ENCODE measurements at places on chromosomes 11 and 22. TPM values are rescaled to one million over a fixed set of nuclear protein-coding genes. Genes with fewer than 3 reads are reported as not detected.

The PPP1R14B gene
- 365 TPM for total RNA-seq

GRCh38 chr11:126591966-126592489 lies 236.5 kb downstream of the ST3GAL4 start:
- DNase-seq = no peak

DNA sequence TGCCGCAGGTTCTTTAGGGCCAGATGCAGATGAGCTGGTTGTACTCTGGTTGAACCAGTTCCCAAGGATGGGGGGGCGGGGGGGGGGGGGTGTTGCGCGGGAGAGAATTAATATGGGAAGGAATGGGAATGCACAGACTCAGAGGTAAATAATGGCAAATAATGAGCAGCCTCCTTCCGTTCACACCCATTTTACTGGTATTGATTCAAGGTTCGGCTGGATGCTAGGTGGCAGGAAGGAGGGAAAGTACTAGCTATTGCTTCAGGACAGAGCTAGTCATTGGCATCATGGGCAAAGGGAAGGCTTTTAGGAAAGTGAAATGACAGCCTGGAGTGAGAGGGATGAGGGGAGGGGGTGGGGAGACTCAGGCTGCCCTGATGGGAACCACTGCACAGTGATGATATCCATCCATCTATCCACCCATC lies at the start of gene VSTM5:
TSS of gene VSTM5 (minus strand) at position 25 of the 425 bp plus-strand sequence. CDS start 116 bp downstream, outside the sequence.
- DNase-seq = no peak

The AQP11 gene
- 0.18 TPM for total RNA-seq

GRCh38 chr11:122248939-122249338 lies 132.9 kb upstream of the BLID start:
- DNase-seq = no peak

DNA sequence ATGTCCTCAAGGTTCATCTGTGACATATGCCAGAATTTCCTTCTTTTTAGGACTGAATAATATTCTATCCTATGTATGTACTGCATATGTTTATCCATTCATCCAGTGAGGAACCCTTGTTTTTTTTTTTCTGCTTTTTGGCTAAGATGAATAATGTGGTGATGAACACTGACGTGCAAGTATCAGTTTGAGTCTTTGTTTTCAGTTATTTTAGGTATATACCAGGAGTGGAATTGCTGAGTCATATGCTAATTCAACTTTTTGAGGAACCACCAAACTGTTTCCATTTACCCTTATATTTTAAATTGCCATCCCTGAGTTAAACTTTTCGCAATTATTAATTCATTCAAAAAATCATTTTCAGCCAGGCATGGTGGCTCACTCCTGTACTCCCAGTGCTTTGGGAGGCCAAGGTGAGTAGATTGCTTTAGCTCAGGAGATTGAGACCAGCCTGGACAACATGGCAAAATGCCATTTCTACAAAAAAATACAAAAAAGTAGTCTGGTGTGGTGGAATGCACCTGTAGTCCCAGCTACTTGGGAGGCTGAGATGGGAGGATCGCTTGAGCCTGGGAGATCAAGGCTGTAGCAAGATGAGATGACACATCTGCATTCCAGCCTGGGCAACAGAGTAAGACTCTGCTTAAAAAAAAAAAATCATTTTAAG lies 64.2 kb downstream of the MICAL2 start:
- no peak for DNase-seq

DNA sequence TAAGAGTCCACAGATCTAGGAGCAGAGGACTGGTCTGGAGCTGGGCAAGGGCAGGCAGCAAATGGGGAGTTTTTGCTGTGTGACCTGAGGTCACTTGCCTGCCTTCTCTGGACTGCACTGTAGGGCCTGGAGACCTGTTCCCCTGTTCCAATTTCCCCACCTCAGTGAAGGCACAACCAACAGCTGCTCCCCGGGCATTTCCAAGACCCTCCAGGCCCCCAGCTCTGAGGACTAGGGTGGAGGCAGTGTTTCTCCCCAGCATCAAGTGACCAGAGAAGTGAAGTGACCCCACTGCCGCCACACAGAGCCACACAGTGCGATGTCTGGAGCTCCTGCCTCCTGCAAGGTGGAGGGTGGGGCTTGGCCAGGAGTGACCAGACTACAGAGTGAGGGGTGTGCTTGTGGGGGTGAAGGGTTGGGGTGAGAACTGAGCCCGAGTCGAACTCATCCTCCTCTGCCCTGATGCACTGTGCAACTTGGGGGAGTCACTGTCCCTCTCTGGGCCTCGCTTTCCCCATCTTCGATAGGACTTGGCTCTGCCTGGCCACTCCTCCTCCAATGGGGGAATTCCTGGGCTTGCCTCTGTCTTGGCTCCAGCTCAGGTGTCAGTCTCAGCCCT lies 21.6 kb downstream of the P2RY2 start:
- no peak for DNase-seq

- no peak for DNase-seq
Measured at GRCh38 chr11:67311556-67312082, 8.3 kb downstream of the SSH3 start.

- no peak for DNase-seq
Measured at GRCh38 chr11:10164621-10165020, 129.4 kb downstream of the SBF2 start.

The XNDC1N gene
- 8.3 TPM for total RNA-seq

The MYOD1 gene
- not detected for total RNA-seq

The BIRC3 gene
- total RNA-seq = 5.6 TPM

GRCh38 chr11:88344869-88345268 lies 7.3 kb upstream of the CTSC start:
- DNase-seq = no peak

DNA sequence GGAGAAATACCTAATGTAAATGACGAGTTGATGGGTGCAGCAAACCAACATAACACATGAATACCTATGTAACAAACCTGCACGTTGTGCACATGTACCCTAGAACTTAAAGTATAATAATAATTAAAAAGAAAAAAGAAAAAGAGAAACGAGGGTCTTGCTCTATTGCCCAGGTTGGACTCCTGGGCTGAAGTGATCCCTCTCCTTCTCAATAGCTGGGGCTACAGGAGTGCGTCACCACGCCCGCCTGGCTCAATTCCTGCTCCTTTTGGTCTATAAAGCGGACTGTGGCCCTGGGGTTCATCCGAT lies 521 bp upstream of the PTS start:
- DNase-seq = no peak

GRCh38 chr11:130418756-130419155 lies 9.7 kb downstream of the ADAMTS8 start:
- no peak for DNase-seq

DNA sequence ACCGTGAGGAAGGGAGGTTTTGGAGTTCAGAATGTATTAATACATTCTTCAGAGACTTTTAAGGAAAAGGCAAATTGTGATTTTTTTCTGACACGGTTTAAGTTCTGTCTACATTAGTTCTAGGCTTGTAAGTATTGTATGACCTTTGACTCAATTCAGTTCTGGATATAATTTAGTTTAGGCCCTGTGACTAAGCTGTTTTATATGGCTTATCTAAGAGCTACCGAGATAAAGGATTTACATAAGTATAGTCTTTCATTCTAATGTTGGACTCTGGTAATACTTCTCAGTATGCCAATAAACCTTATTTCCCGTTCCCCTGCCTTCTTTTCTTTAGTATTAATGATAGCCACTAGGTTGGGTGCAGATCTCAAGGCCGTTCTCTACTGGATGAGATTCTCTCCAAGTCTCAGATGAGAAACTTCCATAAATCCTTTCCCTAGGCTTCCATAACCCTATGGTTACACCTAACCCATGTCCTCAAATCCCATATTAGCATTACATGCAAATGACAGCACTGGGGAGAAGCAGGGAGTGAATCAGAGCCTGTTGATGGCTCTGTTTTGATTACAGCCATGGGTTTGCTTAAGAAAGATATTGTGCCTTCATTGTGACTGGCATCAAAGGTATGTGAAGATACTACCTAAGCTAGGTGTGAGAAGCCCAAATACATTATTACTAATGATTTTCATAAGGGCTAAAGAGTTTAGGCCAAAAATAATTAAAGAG lies 38.7 kb downstream of the BARX2 start:
- DNase-seq = no peak

The RIBC2 gene
- total RNA-seq = not detected

DNA sequence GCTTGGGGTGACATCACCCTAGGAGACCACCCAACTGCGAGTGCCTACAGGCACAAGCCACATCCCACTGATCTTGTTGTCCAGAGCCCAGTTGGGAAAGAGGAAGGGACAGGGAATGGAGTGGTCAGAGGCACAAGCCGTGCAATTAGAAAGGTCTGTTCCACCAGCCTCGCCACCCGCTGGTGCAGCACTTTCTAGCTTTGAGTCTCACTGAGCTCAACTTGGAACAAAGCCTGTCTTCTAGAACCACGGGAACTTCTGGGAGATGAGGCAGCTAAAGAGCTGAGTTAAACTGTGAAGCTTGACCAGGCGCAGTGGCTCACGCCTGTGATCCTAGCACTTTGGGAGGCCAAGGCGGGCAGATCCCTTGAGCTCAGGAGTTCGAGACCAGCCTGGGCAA lies 29.3 kb downstream of the TPBGL start:
- no peak for DNase-seq

DNA sequence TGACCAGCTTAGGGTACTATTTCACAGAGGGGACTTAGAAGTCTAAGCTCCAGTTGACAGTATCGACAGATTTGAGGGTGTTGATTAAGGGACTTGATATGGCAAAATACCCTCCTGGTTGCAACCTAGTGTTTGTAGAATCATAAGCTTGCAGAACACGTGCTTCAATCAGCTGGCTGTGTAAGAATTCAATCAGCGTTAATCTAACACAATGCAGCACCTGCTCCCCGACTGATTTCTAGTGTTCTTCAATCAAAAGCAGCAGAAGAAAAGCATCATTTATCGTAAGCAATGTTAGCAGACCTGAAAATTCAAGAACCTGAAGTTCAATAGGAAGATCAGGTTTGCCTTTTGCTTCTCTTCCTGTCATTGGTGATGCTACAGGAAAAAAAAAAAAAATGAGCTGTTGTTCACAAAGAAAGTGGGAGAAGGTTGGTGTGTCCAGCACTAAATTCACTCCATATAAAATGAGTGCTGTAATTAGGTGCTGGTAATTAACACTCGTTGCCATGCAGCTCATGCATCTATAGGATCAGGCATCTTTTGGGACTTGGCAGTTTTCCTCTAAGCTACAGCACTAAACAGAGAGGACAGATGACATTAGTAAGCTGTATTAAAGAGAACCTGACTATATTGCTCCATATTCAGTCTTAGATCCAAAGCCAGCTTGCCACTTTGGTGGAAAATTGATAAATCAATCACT lies 840.3 kb downstream of the OPCML start:
- no peak for DNase-seq

DNA sequence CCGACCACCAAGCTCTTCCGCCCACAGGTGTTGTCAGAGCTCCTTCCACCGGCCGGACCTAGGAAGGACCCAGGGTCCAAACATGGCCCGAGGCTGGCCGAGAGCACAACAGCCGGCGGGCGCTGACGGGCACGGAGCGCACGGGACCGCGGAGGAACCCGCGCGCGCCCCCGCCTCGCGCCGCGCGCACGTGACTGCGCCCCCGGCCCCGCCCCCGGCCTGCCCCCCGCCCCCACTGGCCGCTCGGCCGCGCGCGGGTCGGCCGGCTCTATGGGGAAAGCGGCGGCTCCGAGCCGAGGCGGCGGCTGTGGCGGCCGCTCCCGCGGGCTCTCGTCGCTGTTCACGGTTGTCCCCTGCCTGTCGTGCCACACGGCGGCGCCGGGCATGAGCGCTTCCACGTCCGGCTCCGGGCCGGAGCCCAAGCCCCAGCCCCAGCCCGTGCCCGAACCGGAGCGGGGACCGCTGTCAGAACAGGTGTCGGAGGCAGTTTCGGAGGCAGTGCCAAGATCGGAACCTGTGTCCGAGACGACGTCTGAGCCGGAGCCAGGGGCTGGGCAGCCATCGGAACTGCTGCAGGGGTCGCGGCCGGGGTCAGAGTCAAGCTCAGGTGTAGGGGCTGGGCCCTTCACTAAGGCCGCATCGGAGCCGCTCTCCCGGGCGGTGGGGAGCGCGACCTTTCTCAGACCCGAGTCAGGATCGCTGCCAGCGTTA lies at the start of gene OSBP2:
TSS of gene OSBP2 (plus strand) at position 235 of the 711 bp plus-strand sequence. CDS start at position 271, 36 bp downstream.
- DNase-seq = no peak

DNA sequence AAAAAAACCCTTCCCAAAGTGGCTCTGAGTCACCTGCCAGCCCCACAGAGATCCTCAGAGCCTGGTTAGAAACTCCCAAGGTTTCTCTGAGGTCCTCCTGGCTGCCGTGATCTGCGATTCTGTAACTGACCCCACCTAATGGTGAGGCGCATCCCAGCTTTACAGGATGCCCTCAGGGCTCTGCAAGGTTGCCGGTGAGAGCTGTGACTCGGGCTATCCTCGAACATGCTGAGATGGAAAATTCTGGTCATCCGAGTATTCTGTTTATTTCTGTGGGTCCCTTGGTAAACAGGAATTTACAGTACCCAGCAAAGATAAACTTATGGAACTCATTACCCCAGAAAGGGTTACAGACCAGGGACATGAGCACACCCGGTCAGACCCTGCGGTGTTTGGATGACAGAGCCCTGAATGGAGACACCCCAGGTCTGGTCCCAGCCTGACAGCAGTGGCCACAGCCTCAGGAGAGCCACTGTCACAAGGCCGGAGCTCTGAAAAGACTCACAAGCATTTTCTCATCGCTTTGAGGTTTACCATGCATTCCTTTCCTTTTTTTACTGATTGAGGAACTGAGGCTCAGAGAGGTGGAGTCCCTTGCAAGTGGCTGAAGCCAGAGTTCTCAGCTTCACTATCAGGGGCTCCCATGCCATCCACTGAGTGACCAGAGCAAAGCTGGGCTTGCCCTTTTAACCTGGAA lies 22.2 kb downstream of the LIF start:
- DNase-seq = no peak

DNA sequence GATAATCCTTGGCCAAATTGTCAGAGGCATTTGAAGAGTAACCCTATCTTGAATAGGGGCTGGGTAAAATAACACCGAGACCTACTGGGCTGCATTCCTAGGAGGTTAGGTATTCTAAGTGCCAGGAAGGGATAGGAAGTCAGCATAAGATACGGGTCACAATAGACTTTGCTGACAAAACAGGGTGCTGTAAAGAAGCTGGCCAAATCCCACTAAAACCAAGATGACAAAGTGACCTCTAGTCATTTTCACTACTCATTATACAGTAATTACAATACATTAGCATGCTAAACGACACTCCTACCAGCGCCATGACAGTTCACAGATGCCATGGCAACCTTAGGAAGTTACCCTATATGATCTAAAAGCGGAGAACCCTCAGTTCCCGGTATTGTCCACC lies 964 bp upstream of the REXO2 start:
- peak; percentile 25 for DNase-seq

Data from glomerular endothelial cell (primary cell).